ENCODE measurements at places on chromosomes 4 and X.

- DNase-seq, result no peak
Measured at GRCh38 chrX:68438575-68438974, 5.3 kb upstream of the OPHN1 start.

DNA sequence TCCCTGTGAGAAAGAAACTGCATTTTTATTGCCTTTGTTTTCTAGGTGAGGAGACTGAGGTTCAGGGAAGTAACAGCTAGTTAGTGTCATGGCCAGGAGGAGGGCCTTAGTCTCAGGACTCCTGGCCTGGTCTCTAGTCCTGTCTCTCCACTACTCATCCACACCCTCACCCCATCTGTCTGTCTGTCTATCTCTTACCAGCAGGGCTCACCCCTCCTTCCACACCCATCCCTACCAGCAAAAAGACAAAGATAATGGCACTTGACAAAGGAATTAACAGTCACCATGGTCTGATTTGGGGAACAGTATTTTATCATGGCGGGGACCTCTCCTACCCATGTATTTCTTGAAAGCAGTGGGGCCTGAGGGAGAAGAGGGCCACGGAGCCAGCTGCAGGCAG lies 125.8 kb downstream of the REPS2 start:
- no peak for DNase-seq

DNA sequence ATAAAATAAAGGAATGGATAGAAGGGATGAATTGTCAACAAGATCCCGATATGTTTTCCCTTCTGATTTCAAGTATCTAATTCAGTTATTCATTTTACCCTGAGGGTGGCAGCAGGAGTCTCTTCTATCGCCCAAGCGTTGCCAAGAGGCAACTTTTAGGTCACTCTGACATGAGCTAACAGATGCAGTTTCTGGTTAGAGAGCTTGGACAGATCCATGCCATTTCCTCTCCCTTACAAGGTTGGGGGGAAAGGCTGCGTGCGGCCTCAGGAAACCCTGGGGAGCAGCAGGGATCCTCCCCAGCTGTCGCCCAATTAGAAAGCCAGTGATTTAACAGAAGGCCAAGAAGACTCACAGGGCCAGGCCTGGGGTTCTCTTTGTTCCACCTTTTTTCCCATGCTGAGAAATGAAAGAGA lies 35.3 kb upstream of the WAS start:
- peak; percentile 20 for DNase-seq

GRCh38 chr4:109294006-109294405 lies 8.5 kb downstream of the COL25A1 start:
- DNase-seq, result no peak
